ENCODE measurements at places on chromosomes 7 and 10.

- peak; percentile 33 for DNase-seq
Measured at GRCh38 chr7:107891636-107892366, 818 bp downstream of the DLD start.

GRCh38 chr7:23494009-23494408, 23.7 kb upstream of the IGF2BP3 start:
- DNase-seq = no peak

DNA sequence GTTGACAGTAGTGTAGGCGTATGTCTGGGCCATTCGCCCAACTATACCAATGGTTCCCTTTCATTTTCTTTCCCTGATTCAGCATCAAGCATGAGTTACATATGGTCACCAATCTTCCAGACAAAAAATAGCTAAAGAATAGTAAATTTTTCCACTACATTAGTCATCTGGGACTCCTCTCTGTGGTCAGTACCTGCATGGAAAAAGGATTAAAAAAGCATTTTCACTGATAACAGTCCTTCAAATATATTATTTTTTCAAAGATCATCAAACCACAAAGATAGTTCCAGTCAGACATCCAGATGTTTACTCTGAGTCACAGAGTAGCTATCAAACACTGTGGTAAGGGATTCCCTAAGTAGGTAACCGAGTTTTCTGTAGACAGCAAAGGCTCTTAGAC, 302.6 kb upstream of the SEMA3D start:
- no peak for DNase-seq

DNA sequence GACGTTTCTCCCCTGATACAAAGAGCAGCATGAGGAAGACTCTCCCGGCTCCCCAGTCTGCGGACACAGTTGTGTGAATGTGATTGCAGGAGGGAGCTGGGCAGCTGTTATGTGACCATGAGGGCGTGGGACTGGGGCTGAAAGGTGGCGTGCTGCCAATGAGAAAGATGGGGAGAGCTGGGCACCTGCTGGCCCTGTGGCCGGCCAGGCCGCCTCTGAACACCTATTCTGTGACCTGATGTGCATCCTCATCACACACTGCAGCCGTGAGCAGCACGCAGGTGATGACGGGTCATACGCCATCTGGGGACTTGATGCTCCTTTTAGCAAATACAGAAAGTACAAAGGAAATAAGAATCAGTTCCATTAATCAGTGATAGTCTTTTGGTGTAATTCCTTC, 86.9 kb downstream of the MGMT start:
- DNase-seq = no peak

- DNase-seq = no peak
Measured at GRCh38 chr10:27680006-27680557, 65.5 kb downstream of the MKX start.

DNA sequence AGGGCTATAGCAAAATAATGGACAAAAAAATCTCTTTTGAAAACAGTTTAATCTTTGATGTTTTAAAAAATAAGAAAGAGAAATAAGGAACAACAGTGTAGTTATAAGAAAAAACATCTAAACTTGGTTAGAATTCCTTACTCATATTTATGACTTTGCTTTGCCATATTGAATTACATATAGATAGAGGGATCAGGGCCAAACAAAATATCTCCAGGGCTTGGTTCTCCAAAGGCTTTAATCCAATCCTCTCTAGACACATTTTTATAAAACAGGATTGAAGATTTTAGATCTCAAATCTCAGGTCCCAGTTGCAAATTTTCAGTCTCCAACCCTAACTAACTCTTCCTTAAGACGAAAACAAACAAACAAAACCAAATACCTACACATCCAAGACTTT, 72.6 kb upstream of the RHOBTB1 start:
- no peak for DNase-seq

GRCh38 chr10:7956508-7956907, 98.0 kb upstream of the GATA3 start:
- DNase-seq = no peak

DNA sequence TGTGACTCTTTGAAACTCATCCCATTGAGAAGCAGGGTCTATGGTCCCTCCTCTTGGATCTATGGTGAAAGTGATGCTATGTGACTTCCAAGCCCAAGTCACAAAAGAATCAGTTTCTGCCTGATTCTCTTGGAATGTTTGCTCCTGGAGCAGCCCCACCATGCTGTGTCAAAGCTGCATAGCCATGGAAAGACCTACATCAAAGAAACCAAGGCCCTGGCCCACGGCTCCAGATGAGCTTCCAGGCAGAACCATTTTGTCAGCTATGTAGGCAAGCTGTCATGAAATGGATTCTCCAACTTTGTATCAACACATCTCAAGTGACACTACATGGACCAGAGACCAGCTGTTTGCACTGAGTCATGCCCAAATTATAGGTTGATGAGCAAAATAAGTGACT, 77.0 kb downstream of the AASS start:
- DNase-seq = no peak

DNA sequence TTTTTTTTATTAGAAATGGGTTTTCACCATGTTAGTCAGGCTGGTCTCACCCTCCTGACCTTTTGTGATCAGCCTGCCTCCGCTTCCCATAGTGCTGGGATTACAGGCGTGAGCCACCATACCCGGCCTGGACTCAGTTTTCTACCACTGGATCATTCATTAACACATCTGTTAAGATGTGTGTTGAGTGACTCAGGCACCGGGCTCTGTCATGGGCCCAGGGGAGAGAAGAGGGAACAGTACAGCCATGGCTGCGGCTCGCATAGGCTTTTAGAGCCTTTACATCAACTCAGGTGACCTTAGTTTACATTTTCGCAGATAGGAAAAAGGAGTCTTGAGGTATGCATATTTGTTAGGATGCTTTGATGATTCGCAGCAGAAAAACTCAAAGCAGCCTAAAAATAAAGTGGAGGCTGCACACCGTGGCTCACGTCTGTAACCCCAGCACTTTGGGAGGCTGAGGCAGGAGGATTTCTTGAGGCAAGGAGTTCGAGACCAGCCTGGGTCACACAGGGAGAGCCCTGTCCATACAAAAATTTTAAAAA, 3.1 kb upstream of the ARPC1B start:
- DNase-seq = no peak

DNA sequence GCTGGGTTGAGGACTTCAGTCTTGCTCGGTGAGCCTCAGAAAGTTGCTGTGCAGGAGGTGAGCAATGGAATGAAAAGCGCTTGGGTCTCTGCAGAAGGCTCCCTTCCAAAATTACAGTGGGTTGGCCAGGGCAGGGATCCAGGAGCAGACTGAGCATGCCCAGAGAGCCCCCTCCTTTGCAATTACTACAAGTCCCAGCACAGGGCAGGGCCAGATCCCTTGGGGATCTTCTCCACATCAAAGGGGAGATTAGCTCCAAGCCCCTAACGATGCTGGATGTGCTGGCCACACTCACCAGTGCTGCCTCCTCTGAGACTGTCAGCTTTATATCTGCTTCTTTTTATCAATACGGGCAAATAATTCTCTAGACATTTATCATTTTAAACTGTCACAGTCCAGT, 337.5 kb downstream of the RPS24 start:
- DNase-seq = no peak

- DNase-seq = peak; percentile 8
Measured at GRCh38 chr10:35270100-35270499, 66.2 kb upstream of the CCNY start.

GRCh38 chr7:90850471-90850870, 254.3 kb downstream of the CDK14 start:
- no peak for DNase-seq

DNA sequence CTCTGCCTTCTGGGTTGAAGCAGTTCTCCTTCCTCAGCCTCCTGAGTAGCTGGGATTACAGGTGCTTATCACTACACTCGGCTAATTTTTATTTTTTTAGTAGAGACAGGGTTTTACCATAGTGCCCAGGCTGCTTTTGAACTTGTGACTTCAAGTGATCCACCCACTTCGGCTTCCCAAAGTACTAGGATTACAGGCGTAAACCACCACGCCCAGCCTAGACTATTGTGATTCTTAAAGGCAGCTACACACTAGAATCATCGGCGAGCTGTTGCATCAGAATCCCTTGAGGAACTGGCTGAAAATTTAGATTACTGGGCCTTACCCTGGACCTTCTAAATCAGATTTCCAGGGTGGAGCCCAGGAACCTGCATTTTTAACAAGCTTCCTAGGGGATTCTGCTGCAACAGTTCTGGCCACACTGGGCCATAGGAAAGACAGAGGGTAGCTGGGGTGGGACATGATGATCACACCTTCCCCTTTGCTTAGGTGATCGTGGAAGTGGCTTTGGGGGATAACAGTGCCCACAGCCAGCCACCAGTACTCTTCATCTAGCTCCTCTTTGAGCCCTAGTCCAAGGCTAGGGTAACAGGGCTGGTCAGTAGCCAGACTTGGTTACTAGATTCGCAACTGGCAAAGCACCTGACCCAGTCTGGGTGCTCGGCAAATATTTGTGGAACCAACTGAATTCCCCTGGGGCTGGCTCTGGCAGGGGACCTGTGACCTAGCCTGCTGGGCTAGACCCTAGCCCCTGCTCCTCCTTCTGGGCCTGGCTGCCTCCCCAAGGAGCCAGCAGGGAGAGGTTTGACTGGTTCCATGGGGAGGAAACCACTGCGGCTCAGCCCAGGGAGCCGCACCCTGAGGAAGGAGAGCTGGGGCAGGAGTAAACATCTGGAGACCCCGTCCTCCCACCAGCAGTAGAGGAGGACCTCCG, 67.1 kb upstream of the DUSP5 start:
- DNase-seq = no peak

- DNase-seq = no peak
Measured at GRCh38 chr7:8161364-8161828, 100.6 kb downstream of the ICA1 start.

DNA sequence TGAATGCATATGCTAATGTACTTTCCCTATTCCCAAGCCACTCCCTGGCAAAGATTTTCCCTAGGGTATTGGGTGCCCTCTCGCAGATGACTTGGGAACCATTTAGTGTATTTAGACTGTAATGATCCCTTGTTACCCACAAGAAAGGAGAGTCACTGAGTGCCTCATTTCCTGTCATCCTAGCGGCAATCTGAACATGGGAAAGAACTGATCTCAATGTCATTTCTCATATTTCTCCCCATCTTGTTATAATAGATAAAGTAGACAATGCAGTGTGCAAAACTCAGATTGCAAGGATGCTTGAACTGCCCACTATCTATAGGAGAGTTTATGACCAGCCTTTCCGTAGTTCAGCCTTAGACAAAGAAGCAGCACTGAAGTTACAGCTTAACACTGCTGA, 123.3 kb downstream of the MICU1 start:
- DNase-seq = no peak

GRCh38 chr10:100009283-100009792, 409 bp downstream of the DNMBP start:
- peak; percentile 15 for DNase-seq

- no peak for DNase-seq
Measured at GRCh38 chr10:99316374-99316773, 12.8 kb upstream of the CNNM1 start.

GRCh38 chr10:86075512-86075911, 291.1 kb downstream of the GRID1 start:
- DNase-seq = no peak

DNA sequence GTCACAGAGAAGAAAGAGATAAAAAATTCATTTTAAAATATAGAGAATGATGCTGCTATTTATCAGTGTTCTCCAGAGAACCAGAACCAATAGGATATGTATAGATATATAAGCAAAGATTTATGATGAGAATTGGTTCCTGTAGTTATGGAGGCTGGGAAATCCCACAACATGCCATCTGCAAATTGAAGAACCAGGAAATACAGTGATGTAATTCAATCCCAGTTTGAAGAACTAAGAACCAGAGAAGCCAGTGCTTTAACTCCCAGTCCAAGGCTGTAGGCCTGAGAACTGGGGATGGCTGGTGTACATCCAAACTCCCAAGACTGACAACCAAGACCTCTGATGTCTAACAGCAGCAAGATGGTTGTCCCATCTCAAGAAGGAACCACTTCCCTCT, 192.9 kb upstream of the PLXDC2 start:
- no peak for DNase-seq

DNA sequence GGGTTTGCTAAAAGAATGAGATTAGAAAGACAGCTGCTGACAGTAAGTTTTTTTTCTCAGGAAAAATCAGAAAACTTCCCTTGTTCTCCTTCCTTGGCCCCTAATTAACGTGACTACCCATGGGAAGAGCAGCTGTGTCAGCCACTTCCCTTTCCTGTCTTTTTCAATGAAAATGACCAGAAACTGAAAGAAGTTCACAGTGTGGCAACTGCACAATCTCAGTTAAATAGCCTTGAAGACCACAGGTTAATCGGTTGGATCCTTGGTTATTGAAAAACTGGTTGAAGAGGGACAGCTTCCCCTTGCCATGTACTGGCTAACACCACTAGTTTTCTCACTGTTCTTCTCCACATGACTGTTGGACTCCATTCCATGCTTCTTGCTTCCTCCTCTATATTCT, 148.8 kb upstream of the AGR3 start:
- no peak for DNase-seq

DNA sequence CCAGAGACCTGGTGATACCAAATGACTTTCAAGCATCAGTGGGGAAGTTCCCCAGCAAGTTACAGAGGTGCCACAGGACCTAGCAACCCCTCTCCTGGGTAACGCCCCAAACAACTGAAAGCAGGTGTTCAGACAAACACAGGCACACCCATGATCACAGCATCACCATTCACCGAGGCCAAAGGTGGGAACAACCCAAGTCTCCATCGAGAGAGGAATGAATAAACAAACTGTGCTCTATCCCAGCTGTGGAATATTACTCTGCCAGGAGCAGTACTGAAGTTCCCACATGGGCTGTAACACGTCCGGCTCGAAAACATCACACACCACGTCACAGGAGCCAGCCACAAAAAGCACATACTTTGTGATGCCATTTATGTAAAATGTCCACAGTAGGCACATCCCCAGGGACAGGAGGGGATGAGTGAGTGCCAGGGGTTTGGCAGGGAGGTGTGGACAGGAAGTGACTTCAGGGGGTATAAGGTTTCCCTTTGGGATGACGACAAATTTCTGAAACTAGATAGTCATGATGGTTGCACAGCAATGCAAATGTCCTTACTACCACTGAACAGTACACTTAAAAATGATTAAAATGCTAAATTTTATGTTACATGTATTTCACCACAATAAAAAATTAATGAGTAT, 222.8 kb downstream of the TNS3 start:
- DNase-seq = no peak
